ENCODE measurements at places on chromosomes 4 and X.

DNA sequence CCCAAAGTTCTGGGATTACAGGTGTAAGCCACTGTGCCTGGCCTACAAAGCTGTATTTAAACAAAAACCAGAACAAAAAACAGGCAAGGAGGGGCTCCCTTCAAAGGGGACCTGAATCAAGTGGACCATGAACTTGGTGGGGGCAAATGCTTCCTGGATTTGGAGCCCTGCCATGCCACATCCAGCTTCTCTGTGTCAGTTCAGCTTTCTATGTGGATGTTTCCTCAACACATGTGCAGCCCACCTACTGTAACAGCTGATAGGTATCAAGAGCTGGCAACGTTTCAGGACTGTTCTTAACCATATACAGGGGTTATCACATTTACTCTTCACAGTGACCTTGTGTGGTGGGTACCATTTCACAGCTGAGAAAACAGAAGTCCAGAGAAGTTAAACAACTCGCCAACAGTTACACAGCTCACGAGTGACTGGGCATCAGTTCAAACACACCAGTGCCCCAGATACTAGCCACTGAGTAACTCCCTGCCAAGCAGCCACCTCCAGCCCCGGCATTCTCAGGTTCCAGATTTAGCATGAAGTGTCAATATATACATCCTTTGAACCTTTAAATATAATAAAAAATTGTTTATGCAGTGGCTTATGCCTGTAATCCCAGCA is 7.5 kb downstream of the GPR143 start:
- no peak for DNase-seq

- no peak for DNase-seq
Measured at GRCh38 chr4:153725831-153726154, 34.0 kb downstream of the RNF175 start.

DNA sequence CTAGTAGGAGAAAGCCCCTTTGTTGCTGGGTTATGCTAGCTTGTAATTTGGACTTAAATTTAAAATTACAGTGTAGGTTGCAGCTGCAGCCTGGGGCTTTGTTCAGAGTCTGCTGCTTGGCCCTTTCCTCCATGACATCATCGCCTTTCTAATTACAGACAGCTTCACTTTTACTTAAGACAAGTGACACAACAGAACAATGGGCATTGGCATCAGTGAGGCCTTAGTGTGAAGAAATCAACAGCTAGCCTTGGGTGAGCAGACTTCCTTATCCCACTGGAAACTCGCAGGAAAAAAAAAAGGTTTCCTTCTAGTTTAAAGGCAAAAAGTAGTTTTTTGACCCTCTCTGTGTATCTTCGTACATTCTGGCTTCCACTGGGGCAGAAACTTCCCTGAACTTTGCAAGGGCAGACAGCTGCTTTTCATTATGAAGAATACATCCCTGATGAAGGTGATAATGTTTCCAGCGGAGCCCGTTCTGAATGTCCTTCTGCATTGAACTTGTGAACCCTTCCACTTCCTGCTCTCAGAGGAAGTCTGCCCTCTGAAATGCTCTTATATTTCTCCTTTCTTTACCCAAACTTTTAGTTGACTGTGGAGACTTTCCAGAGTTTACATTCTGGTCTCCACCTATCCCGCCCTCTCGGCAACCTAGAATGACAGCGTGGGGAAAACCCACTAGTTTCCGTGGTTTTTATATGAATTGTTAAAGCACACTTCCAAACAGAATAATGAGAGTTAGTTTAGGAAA is 123.2 kb upstream of the FAM9C start:
- no peak for DNase-seq

DNA sequence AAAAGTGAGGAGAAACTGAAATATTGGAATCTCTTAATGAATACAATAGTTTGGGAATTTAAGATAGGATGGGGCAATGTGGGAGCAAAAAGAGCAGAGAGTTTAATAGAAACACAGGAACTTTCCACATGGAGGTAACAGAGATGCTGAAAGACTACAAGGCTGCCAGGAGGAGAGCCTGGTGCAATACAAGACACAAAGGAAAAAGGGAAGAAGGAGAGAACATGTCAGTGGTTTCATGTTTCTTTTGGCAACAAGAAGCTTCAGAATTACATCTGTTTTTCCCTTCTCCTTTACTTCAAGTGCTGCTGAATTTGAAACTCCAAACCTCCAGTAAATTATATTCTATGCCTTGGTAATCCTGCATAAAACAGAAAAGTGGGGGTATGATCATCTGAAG is 474.3 kb downstream of the FAT4 start:
- no peak for DNase-seq

GRCh38 chr4:77037736-77038135 is 38.1 kb downstream of the CCNI start:
- DNase-seq, result no peak

DNA sequence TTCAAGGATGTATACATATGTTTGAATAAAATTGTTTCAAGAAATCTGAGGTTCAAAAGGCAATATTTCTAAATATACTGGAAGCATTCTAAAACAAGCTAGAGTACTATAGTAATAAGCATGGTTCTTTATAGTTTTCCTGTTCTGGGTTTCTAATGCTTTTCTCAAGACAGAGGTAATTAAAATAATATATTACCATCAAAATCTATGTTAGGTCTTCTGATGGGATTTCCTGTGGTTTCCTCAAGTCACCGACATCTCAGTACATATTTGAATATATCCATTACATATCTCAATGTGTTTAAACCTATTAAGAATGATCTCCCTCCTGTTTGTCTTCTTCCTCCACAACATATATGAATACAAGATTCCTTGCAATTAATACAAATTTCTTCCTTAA is 25.6 kb downstream of the ARSJ start:
- no peak for DNase-seq

All from progenitor cell of endocrine pancreas (in vitro differentiated cells).